Fibroblast of skin of left quadriceps (primary cell): ENCODE measurements at places on chromosomes 6 and 20.

- DNase-seq: peak; percentile 66
Observed at GRCh38 chr6:15283986-15284361, 38.1 kb downstream of the JARID2 start.

DNA sequence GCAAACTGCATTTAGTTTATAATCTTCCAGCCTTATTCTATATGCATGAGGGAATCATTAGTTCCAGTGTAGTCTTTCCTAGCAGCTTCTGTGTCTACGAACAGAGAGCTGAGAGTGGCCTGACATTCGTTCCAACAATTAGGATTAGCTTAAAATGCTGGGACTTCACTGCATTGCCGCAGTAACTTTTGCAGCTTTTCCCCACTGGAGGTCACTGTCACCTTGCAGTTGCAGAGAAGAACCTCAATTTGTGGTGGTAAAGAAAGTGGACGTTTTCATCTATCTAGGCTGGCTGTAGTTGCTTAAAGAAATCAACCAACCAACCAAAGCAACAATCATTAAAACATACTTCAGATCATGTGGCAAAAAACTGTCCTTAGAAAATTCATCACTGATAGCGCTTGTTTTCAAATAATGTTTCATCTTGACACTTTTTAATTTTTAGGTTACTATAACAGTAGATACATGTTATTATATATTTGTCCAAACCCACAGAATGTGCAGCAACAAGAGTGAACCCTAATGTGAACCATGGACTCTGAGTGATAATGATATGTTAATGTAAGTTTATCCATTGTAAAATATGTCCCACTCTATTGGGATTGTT is 12.2 kb downstream of the MYLK4 start:
- DNase-seq: peak; percentile 35

DNA sequence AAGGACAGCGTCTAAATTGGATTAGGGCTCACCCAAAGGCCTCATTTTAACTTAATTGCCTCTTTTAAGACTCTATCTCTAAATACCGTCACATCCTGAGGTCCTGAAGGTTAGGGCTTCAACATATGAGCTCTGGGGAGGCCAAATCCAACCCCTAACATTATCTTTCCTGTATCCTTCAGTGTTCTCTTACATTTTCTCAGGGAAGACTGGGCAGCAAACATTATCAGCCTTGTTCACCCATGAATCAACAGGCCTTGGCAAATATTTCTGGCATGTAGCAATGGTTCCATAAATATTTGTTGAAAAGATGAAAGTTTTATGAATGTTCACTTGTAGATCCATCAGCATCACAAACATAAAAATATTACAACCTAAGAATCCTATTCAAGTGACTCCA is 24.6 kb upstream of the FOXF2 start:
- DNase-seq: no peak

GRCh38 chr20:23937303-23938117 is 51.1 kb downstream of the GGTLC1 start:
- peak; percentile 7 for DNase-seq

DNA sequence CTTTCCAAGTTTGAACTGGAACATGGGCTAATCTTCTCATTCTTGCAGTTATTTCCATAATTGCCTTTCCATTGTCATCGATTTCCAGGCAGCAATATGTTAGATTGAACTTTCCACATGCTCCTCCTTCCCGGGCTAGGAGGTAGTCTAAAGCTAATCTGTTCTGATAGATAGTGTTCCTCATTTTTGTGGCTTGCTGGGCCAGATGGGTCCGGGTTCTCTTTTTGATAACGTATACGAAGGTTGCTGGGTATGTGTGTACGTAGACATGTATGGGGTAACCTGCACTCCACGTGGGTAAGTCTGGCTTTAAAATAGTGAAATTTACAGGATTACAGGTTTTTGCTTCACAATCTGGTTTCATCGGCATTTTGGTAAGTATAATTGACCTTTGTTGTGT is 14.0 kb upstream of the GMPR start:
- DNase-seq: no peak

- no peak for DNase-seq
Observed at GRCh38 chr6:12132351-12133222, 120.5 kb downstream of the HIVEP1 start.

DNA sequence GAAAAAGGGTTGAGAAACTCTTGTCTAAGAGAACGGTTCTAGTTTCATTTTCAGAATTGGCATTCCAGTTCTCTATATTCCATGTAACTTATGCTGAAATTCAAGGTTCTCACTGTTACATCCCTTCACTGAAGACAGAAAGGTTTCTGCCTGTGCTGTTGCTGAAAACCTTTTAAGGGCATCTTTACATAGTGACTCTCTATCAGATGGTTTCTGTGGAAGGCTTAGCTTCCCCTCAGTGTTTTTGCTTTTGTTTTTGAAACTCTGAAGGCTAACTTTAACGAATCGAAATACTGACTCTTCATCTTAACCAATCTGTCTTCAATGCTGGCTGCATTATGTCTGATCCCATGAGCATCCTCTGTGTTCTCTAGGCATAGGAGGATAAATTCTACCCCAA is 1286.2 kb upstream of the EYS start:
- no peak for DNase-seq

DNA sequence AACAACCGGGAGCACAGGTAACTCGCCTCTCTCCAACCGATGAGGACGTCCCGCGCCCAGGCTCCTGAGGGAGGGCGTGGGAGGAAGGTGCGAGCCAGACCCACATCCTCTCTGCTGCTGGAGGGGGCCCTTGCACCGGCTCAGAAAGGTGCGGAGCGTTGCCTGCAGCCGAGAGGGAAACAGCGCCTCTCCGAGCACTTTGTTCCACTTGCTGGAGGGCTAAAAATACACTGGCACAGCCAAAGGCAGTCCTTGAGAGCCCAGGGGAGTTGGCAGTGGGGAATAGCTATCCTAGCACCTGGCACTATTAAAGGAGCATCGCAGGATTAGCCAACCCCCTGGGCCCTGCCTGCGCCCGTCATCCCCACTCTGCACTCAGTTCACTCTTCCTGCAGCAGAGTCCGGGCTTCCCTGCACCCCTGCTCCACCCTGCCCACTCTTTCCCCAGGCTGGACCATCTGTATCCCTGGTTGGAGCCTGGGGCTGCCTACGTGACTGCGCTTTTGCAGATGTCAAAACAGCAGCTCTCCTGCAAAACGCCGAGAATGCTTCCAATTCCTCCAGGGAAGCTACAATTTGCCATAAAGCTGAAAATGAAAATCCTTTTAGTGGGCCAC is 108.9 kb downstream of the SNX5 start:
- DNase-seq: no peak

DNA sequence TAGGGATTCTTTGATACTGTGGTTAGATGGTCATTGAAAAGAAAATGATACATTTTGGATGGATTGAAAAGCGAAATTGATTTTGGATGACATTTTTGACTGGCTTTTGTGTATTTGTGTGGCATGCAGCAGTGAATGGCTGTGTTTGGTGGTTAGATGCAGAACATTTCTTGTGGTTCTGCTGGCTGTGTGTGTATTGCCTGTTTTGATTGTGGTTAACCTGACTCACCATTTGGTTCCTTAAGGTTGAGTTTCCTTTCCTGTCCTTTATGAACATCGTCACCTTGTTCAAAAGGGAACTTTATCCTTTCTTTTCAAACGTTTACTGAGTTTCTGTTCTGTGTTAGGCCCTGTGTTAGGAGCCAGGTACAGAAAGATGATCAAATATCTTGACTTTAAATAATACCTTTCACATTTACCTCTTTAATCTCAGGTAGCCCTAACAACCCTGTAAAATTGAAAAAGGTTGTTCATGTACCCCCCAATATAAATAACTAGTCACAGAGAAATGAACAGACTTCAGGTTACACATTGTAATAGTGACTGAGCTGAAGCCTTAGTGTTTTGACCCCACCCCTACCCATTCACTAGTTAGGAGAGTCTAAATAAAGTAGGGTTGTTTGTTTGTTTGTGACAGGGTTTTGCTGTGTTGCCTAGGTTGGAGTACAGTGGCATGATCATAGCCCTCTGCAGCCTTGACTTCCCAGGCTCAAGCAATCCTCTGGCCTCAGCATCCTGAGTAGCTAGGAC is 23.8 kb downstream of the ANKS1A start:
- DNase-seq: peak; percentile 25
